Smooth muscle cell of the brain vasculature (primary cell): ENCODE measurements at places on chromosomes 2 and 18.

DNA sequence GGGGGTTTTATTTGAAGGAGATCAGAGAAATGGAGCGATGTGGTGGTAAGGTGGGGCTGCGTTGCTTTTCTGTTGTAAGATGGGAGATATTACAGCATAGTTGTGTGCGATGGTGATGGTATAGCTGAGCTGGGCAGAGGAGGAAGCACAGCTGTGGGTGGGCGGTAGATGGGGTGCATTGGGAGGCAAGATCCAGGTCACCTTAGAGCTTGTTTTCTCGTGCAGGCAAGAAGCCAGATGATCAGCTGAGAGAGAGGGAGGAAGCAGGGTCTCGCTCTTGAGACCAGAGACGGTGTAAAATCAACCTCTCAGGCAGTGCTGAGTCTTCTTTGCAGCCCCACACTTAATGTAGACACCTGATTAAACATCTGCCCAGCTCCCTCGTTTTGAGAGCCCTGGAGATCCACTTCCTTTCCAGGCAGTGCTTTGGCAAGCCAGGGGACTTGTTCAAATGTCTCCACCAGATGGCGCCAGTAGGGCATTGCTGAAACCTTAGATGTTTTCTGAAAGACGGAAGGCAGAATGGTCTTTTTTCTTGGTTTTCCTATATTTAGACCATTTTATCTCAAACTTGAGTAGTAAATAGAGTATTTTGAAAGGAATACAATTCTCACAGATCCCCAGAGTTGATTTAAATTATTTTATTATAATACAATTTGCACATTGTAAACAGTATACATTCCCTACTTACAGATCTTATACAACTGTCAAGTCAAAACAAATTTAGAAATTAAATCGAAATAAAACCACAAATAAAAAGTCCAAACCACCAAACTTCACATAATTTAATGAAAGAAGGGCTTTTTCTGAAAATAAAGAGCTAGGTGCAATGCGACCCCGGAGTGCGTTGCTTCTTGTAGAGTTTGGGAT, 21.1 kb upstream of the LYPD6B start:
- peak; percentile 46 for DNase-seq

- DNase-seq: no peak
These were observed 159.0 kb downstream of the DCC start for GRCh38 chr18:52499016-52499415.

GRCh38 chr2:240705204-240705791, 13.6 kb downstream of the AQP12A start:
- DNase-seq: no peak

DNA sequence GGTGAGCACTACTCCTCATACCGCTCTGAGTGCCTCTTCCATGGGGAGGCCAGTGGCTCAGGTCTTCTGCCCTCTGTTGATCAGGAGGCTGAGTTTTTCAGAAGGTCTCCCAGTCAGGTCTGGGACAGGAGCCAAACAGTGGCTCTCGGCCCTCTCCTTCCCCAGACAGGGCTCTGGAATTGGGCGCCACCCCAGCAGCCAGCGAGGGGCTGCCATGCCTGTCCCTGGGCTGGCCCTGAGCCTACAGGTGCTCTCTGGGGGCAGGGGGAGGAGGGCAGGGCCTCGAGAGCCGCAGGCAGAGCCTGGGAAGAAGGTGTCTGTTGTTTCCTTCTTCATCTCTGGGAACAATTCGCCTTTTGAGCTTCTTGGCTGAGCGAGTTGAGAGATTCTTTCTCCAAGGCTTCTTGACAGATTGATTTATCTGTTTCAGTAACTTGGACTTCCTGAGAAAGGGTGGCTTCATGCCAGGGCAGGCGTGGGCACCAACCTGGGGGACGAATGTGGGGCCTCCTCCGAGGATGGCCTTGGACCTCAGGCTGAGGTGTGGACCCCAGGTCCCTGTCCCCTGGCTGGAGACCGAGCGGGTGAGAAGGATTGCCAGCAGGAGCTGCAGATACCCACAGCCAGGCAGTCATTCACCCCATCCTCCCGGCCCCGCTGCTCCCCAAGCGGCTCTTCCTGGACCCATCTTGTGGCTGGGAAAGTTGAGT, 64.7 kb upstream of the GLI2 start:
- no peak for DNase-seq

DNA sequence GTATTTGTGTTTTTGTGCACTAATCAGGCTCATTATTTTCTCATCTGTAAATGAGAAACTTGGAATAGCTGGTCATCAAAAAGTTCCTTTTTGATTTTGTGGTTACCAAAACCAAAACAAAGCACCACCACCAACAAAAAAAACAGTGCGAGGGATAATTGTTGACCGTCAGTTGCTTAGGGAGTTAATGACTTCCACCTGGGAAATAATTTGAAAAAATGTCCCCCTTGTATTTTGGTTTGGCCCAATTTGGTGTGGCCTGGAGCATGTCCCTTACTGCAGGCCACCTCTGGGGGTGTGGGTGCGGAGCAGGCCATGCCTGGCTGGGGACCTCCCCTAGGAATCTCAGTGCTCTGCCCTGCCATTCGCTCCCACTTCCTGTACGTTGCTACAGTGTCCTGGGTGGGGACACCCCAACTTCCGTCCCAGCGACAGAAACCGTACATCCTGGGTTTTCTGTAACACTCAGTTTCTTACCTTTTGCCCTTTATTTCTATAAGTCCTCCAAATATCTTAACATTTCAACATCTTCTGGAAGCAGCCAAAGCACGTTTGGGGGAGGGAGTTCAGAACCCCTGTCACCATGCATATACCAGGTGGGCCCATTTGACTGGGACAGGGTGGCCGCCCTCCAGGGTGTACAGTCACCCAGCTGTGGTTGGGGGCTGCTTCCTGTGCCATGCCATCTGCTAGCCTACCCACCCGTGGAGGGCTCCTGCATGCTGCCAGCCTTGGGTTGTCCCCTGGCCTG, 31.3 kb downstream of the NCK2 start:
- DNase-seq: no peak

- no peak for DNase-seq
These were observed 12.1 kb upstream of the GREB1 start for GRCh38 chr2:11521775-11522174.

DNA sequence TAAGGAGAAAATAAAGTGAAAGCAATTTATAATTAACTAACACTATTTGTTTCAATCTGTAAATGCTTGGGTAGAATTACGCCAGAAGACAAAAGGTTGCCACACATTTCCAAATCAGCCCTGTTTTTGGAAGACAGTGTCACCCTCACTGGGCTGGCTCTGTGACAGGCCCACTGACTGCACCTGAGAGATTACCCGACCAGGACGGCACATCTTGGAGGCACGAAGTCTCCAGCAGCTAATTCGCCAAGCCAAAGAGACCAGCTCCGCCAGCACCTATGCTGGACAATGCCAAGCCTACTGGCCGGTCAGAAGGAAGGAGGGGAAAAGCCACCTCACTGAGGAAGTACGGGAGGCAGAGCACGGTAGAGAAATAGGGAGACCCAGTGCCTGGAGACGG, 61.9 kb downstream of the CYB5A start:
- no peak for DNase-seq

DNA sequence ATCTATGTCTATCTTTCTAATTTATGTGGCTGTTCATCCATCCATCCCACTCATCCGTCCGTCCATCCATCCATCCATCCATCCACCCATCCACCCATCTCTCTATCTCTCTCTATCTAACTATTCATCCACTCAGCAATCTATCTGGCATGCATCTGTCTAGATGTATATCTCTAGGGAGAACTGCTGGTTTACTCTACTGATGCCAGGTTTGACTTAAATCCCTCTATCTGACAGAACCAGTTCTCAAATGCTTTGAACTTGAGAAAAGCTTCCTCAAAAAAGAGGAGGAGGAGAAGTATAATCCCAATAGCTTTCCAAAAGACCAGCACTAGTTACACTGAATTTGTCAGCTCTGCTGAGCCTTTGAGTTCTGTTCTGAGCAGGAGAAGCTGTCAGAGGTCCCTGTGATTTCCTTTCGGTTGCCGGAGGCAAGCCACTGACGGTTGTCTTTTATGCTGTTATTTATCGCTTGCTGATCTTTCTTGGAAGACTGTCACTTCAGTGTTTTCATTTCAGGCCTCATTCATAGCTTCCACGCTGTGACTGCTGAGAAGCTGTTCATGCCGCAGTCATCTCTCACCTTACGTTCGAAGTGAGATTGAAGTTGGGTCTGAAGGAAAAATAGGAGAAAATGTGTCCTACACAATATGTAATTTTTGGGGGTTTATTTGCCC, 129.4 kb upstream of the UXS1 start:
- DNase-seq: no peak

DNA sequence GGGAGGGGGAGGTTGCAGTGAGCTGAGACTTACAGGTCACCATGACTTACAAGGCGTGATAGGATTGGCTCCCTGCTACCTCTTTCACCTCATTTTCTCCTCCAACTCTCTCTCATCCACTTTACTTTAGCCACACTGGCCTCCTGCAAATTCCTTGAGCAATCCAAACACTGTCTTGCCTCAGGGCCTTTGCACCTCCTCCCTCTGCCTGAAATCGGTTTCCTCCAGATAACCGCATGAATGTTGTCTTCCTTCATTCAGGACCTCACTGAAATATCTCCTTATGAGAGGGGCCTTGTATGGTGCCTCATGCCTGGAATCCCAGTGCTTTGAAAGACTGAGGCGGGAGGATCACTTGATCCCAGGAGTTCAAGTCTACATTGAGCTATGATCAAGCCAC, 21.8 kb downstream of the WNT10A start:
- DNase-seq: no peak

GRCh38 chr2:158586491-158586890, 129.7 kb downstream of the PKP4 start:
- no peak for DNase-seq

GRCh38 chr18:49223837-49224529, 236.5 kb downstream of the DYM start:
- DNase-seq: no peak

DNA sequence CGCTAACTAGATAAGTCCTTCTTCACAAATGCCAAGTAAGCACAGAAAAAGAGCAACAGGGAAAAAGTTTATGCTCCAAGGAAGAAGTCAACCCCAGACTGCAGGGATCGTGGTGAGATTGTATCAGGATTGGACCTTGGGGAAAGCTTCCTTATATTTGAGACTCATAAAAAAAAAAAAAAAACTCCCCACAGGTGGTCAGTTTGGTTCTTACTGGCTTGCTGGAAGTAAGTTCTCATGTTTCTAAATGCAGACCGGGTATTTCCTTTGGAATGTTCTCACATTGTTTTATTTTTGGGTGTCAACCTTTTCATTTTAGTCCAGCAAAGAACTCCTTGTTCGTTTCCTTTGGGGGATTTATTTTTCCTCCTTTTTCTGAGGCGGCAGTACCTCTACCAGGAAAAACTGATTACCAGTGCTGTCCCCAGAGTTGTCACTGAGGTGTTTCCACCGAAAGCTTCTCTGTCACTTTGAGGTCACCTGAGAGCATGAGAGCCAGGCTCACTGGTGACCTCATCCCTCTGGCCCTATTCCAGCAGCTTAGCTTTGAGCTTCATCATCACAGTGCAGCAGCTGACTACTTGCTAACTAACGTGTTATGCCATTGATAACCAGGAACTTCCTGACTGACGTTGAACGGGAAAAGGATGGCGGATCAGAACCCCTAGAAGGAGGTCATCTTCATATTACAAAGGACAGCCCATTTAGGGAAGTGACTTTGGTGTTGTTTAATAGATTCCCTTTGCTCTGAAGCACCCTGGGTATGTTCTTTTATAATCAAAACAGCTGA, 16.8 kb upstream of the ATP8B1 start:
- DNase-seq: peak; percentile 69

DNA sequence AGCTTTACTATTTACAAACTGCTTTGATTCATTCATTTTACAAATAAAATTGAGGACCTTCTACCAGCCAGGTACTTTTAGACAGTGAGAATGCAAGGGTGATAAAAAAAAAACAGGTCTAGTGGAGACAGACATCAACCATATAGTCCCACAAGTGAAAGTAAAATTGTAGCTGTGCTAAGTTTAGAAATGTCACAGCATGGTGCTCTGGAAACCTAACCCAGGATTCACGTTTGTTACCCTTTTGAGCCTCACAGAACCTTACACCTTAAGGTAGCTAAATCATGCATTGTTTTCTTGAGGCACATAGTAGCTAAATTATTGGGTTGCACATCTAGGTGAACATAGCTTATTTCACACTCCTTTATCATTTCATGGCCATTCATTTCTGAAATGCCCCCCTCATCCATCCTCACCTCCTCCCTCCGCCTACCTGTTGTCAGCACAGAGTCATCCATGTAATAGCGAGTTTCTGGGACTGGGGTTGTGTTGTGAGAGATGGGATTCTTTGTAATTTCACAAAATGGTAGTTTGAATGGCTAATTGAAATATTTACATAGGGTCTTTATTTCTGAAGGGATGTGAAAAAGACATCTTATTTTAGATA, 7.1 kb downstream of the MTA3 start:
- DNase-seq: no peak

DNA sequence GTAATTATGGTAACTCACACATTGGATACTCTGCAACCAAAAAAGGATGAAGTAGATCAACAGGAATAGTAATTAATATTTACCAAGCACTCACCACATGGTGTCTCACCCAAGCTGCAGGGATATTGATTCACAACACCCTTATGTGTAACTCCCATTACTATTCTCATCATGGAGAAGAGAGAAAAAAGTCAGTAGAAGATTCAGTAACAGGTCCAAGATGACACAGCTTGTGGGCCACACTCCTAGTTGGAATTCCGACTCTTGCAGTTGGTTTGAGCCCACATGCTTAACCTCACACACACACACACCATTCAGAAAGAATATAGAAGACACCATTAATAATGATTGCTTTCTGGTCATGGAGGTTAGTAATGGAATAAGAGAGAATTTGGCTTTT, 1.7 kb upstream of the MLPH start:
- no peak for DNase-seq

- no peak for DNase-seq
These were observed 6.0 kb downstream of the SOX11 start for GRCh38 chr2:5698134-5698533.

DNA sequence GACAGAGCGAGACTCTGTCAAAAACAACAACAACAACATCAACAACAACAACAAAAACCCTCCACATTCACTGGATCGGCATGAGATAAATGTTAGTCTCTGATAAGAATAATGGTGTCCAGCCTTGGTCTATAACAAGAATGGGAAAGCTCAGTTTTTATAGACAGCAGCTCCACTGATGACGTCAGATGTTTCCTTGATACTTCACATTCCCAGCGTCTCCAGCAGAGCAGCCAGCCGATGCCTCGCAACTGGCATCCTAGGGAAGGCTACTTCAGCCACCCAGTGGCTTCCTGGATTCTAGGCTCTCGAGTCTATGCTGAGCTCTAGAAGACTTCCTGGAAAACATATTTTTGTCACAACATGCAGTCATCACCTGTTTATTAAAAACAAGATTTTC, 271.4 kb upstream of the SMIM21 start:
- DNase-seq: no peak

DNA sequence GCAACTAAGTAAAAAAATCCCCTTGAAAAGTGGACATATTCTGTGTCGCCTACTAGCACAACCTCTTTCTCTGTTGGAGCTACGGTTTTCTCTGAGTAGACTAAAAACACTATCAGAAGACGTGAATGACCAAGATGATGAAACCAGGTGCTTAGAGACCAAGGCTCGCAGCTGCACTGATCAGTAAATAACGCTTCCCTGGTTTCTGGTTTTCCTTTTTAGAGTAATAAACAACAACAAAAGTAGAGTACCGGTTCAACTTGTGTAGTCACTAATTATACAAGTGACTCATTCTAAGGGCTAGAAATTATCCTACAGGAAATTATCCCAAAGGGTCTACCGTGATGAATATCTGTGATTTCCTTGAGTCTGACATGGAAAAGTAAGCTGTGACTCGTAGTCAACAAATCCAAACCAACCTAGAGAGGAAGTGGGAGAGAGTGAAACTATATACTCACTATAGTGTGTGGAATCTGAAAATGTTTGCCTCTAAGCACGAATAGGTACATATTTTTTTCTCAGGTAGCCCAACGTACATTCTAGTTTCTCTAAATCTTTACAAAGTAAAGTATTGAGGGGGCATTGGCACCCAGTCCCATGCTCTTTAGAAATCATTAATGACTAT, 17.8 kb downstream of the RASGRP3 start:
- no peak for DNase-seq
